ENCODE measurements at places on chromosomes 11 and 22.

DNA sequence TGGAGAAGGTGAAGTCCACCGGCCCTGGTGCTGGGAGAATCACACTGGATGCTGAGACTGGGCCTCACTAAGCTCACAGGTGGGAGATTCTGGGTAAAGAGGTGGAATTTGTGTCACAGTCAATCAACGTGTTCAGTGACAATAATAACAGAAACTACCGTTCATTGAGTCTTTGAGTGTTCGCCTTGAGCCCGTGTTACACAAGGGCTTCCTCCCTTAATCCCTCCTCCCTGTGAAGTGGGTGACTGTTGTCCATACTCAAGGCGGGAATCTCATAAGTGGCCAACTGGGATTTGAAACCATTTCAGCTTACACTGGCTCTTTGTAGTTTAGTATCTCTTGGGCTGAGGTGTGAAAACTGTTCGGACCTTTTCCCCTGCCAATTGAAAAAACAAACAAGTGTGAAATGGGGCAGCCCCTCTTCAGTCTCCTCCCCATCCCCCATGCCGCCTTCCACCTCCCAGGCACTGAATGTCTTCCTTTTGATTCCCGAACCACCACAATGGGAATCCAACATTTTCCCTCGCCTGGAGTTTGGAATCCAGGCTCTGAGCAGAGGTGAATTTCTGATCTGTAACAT, 502.4 kb downstream of the MIAT start:
- no peak for DNase-seq

DNA sequence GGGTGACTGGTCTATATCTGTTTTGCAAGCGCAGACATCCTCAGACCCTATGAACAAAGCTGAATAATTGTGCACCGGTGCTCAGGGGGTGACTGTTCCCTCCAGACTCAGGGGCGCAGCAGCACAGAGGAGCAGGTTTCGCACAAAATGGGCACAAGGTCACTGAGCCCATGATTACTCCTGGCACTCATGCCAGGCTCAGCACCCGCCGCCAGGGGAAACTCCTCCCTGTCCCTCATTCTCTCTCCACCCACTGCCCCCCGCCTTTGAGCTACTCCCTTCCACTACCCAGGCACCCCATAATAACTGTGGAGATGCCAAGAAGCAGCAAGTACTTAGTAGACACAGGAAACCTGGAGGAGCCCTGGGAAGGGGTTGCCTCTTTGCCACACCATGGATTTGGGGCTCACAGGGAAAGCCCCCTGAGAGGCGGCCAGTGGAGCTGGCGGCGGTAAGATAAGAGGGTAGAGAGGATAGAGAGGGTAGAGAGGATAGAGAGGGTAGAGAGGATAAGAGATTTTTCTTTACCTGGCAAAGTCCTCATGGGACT, 198.8 kb downstream of the CTTN start:
- DNase-seq = no peak

DNA sequence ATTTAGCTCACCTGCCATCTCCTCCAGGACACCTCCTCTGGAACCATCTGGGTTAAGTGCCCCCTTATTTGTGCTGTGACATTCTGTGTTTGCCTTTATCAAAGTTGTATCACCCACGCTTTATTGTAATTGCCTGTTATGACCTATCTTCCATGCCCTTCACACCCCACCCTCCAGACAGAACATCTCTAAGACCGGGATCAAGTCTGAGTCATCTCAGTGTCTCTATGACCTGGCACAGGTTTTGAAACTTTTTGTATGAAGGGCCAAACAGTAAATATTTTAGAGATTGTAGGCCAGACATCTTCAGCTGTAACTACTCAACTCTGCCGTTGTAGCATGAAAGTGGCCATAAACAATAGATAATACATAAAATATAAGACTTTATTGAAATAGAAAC, 161.8 kb downstream of the SPON1 start:
- no peak for DNase-seq

- no peak for DNase-seq
These were observed 355.6 kb downstream of the OPCML start for GRCh38 chr11:133176748-133177147.

GRCh38 chr11:95338430-95338991, 107.5 kb upstream of the SESN3 start:
- DNase-seq = no peak

DNA sequence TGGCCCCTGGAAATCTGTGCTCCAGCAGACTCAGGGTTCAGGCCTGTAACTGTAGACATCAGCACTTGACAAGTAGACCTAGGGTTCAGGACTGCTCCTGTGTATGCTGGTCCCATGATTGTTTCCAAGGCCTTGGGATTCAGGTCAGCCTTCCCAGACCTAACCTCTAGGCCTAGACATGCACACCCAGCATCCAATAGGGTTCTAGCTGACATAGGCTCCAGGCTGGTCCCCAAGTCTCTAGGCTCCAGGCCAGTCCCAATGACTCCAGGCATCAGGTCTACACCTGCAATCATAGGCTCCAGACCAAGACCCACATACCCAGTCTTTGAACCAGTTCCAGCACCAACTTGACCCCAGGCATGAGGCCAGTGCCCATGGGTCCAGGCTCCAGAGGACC, 166.2 kb upstream of the GRIA4 start:
- DNase-seq = no peak

- no peak for DNase-seq
These were observed 6.7 kb downstream of the CD5 start for GRCh38 chr11:61108847-61109585.

DNA sequence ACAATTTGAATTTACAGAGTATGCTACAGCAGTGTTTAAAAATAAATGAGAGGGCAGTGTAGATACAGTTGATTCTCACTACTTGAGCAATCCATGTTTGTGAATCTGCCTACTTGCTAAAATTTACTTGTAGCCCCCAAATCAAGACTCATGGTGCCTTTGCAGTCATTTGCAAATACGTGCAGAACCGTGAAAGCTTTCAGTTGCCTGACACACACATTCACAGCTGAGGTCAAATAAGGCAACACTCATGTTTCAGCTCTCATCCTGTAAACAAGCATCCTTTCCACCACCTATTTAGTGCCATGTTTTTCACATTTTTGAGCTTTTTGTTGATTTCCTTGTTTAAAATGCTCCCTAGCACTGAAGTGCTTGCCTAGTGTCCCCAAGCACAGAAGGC, 32.5 kb upstream of the RASL10A start:
- DNase-seq = no peak

DNA sequence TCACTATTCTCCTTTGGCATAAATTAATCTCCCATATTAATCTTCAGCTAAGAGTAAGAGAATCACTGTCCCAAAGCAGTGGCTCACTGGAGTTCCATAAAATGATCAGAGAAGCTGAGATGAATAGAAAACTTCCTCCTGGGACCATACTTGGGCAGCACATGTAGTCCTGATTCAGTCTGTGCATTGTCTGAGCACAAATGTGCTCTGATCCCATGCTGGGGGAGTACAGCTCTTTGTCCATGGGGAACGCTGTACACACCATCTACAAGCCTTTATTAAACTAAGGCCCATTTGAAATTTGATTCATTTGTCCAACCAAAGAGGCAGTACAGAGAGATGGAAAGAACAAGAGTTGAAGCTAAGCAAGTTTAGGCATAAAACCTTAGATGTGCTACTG, 147.4 kb upstream of the PGR start:
- DNase-seq = no peak

DNA sequence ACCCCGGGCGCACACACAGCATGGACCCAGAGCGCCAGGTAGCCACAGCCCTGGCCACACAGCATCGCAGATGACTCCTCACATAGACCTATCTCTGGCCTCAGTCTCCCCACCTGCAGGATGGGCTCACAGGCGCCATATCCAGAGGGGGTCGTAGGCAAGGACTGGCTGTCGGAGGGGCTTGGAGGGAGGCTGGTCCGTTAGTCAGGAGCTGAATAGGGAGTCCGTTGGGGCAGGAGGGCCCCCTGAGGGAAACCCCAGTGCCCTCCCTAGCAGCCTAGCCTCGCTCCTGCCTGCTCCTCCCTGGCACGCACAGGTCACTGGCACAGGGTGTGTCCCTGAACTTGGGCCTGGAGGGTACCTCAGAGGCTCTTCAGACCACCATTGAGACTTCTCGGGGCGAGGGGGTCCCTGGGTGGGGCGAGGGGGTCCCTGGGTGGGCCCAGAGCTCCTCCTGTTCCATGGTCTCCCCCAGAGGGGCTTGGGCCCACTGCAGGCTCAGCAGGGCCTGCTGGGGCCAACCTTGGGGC, 2.0 kb downstream of the PLXNB2 start:
- DNase-seq = no peak

DNA sequence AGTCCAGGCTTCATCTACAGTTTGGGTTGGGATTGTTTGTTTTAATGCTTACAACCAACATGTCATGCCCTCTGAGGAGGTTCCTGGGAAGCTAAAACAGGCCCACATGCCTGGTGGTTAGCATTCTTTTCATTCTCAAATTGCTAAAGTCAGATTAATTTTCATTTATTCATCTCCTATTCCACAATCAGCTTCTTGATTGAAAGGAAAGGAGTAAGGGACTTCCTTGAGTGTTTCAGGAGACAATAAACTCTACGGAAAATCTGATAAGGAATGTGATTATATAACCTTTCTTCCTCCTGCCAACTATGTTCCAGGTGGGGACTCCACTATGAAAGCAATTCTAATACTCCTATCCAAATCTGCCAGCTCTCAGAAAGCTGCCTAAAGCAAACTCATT, 30.8 kb downstream of the MRTFA start:
- DNase-seq = no peak

GRCh38 chr11:30314625-30315024, 8.3 kb upstream of the ARL14EP start:
- no peak for DNase-seq

DNA sequence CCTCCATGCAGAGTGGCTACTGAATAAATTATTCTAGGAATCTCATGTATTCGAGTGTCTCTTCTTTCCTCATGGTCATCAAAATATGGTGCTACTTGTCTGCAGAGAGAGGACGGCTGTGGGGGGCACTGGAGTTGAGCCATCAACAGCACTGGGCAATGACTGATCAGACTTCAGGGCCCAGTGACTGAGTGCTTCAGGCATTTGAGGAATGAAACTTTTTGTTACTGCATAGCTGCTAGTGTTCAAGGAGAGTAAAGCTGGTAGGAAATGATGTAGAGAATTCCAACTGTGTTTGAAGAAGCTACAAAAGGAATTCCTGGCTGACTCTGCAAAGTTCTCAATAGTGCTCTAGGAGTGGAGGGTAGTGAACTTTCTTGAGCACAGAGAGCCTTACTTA, 277.7 kb downstream of the CADM1 start:
- DNase-seq = no peak

DNA sequence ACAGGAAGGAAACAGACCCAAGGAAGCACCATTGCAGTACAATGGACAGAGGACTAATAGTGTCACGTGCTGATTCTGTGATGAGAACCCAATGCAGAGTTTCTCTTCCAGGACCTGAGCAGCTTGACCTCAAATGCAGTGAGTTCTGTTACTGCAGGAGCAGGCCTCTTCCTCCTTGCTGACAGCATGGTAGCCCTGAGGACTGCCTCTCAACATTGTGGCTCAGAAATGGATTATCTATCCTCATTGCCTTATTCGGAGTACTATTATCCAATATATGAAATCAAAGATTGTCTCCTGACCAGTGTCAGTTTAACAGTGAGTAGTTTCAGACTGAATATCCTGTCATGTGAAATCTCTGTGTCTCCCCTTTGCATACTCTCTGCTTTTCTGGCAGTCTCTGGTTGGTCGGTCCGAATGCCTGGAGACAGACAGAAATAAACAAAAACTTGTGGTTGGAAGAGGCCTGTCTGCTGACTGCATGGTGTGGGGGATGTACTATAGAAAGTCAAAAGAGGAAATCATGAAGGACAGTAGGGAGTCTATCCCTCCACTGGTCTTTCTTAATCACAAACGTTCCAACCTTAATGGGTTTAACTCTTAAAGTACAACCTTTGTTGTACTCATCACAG, 6.9 kb upstream of the MS4A14 start:
- DNase-seq = no peak

- DNase-seq = peak; percentile 36
These were observed 496.4 kb downstream of the BRD1 start for GRCh38 chr22:49331223-49331815.

GRCh38 chr11:19394525-19395016, 153.8 kb upstream of the E2F8 start:
- no peak for DNase-seq

DNA sequence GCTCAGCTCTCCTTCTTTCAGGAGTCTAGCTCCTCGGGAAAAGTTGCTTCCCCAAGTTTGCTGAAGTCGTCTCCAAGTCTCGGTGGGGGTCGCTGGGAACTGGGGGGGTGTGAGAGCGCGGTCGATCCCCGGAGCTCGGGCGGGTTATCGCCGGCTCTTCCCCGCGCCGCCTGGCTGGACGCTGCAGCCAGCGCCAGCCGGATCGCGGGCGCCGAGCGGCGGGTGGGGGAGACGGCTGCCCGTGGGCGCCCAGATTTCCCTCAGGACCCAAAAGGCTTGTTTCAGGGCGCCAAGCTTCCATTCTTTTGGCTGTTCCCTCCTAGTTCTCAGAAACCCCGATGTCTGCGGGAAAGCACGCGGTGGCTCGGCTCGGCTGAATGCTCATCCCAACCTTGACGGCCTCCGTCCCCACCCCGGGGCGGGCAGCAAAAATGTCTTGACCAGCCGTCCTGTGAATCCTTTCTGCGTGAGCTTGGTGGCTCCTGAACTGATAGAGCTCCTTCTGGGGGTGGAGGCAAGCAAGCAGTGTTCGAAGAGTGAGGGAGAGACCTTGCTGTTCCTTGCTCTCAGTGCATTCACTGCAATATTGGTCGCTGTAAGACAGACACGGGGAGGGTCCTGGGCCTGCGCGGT, 1.7 kb downstream of the ZBTB16 start:
- peak; percentile 55 for DNase-seq

DNA sequence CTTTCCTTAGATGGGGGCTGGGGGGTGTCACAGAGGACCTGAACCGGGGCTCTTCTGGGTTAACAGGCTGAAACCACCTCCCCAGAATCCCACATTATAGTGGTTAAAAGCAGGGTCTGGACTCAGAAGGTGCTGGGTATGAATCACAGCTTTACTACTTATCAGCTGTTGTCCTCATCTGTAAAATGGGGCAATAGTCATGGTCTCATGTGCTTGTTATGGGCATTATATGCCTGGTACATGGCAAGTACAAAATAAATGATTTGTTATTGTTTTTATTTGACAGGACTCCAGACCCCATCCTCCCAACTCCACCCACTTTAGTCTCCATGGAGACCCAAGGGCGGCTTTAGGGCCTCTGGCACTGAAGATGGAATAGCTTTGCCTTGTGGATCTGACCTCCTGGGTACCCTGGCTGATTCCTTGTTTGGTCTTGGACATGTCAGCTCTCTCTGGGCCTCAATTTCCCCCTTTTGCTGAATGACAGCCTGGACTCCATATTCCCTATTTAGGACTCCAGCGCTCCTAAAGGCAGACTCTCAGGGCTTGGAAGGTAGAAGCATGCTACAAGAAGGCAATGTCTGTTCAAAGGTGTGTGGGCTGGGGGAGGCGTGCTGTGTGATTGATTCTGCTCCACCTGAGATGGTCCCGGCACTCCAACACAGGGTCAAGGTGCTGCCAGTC, 812 bp upstream of the SMTN start:
- DNase-seq = no peak

GRCh38 chr22:47370448-47371262, 608.2 kb downstream of the TBC1D22A start:
- DNase-seq = no peak
